Fibroblast of skin of right biceps (primary cell): ENCODE measurements at places on chromosomes 7 and 10.

DNA sequence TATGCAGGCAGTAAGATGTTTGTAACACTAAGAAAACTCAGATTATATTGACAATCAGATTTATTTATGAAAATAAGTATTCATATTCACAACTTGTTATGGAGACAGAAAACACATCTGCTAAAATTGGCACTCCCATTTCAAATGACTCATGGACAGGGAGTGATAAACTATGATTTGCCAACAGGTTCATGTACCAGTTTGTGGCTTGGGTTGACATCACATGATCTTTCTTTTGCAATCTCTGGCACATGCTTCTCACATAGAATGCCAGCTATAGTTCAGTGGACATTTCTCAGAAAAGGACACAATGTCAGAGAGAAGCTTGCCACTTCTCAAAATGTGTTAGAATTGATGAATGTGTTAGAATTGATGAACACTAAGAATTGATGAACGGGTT, 663.2 kb upstream of the ANKRD30A start:
- no peak for DNase-seq

DNA sequence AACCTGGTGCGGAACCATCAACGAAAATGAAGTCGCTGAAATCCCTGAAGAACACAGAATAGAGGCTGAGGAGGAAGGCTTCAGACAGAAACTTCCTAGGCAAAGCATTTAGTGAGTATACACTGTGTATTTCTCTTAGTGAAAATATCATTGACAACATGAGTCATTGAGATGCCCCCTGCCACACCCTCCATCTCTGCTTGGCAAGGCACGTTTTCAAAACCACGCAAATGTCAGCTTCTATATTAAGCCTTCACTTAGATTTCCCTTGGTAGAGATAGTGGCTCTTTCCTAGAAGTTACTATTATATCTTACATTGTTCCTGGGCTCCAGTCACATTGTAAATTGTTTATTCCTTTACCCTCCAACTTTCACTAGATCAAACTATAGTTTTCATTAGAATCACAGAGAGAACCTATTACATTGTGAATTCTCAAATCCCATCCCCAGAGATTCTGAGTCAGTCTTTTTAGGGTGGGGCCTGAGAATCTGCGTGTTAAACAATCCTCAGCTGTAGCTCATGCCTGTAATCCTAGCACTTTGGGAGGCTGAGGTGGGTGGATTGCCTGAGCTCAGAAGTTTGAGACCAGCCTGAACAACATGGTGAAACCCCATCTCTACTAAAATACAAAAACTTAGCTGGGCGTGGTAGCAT, 4.6 kb upstream of the SKAP2 start:
- DNase-seq: no peak

GRCh38 chr10:80484243-80484642, 30.1 kb downstream of the TSPAN14 start:
- no peak for DNase-seq

DNA sequence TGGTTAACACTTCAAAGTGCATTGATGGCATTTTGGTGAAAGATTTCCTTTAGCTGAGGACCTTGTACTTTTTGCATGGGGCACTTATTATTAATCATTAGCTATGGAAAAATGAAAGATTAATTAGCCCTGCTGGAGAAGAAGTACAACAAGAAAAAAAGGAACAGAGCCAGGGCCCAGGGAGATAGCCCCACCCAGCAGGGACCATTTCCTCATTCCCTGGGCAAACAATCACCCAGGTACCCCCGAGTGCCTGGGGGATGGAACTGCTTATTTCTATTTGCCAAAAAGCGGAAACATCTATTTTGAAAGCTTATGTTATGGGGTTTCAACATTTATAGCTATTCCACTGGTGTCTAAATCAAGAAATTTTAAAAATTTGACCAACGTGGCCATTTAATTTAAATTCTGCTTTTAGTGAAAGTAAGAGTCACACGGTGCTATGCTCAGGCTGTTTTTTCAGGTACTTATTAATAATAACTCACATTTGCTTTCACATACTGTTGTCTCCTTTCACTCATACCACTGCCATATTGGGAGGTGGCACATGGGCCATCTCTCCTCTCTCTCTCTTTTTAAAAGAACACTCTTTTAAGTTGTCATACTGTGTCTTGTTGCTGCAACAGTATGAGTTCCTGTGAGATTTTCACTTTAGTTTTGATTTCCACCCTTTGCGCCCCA, 143.6 kb upstream of the KIF5B start:
- DNase-seq: no peak

GRCh38 chr7:64863969-64864368, 39.1 kb upstream of the ZNF273 start:
- no peak for DNase-seq
